A549 treated with AZD2906 at 1 μM for 4 hours (cell line): ENCODE measurements at places on chromosomes 2 and 18. TPM values are rescaled to one million over a fixed set of nuclear protein-coding genes. Genes with fewer than 3 reads are reported as not detected.

The NGEF gene
- 13.0 to 16.8 TPM (median 15.5 TPM) in 5 replicates for total RNA-seq

The FBXO15 gene
- 0.48 to 1.1 TPM (median 0.62 TPM) in 5 replicates for total RNA-seq

The TEKT4 gene
- not detected in 5 replicates for total RNA-seq

The MRO gene
- 0.08 to 0.36 TPM (median 0.26 TPM) in 5 replicates for total RNA-seq

The MTX2 gene
- 38.4 to 40.7 TPM (median 40.0 TPM) in 5 replicates for total RNA-seq

The OSBPL6 gene
- total RNA-seq: 5.8 to 7.4 TPM (median 6.1 TPM) in 5 replicates

The SCG2 gene
- total RNA-seq: 0.94 to 1.4 TPM (median 1.1 TPM) in 5 replicates

The ASTL gene
- not detected in 5 replicates for total RNA-seq

The TET3 gene
- 8.4 to 10.7 TPM (median 9.9 TPM) in 5 replicates for total RNA-seq

The IL18RAP gene
- total RNA-seq: 0.03 to 0.25 TPM (median 0.09 TPM) in 4 of 5 replicates, not detected in the other

The TSPYL6 gene
- total RNA-seq: not detected in 5 replicates

The SERPINB11 gene
- total RNA-seq: 0.03 to 0.16 TPM in 2 of 5 replicates, not detected in the others

The FLACC1 gene
- total RNA-seq: 0.14 to 0.20 TPM (median 0.17 TPM) in 3 of 5 replicates, not detected in the others

The ZSWIM2 gene
- not detected in 5 replicates for total RNA-seq

The SPDYA gene
- total RNA-seq: 0.08 to 0.27 TPM (median 0.25 TPM) in 5 replicates

The MAP3K20 gene
- 22.6 to 33.3 TPM (median 27.5 TPM) in 5 replicates for total RNA-seq

The LIMS3 gene
- total RNA-seq: not detected in 5 replicates

The CD207 gene
- not detected in 5 replicates for total RNA-seq

The ATP6V1B1 gene
- 1.3 to 2.3 TPM (median 1.7 TPM) in 5 replicates for total RNA-seq

The ZNF396 gene
- 0.54 to 0.89 TPM (median 0.60 TPM) in 5 replicates for total RNA-seq

The SLC16A14 gene
- total RNA-seq: 0.64 to 1.1 TPM (median 0.83 TPM) in 5 replicates

The FOXD4L1 gene
- 0.20 to 0.57 TPM (median 0.35 TPM) in 5 replicates for total RNA-seq

The ANKRD30BL gene
- not detected in 5 replicates for total RNA-seq

The DTNA gene
- total RNA-seq: 0.05 to 0.35 TPM (median 0.14 TPM) in 5 replicates

The GRB14 gene
- total RNA-seq: 3.9 to 5.6 TPM (median 5.1 TPM) in 5 replicates

The PSMA8 gene
- not detected in 5 replicates for total RNA-seq

The CNDP1 gene
- total RNA-seq: 0.08 TPM in 1 of 5 replicates, not detected in the others

The LCT gene
- total RNA-seq: 0.03 to 0.08 TPM (median 0.04 TPM) in 4 of 5 replicates, not detected in the other

The PRSS56 gene
- total RNA-seq: 0.06 to 0.17 TPM (median 0.09 TPM) in 5 replicates

The CDKL4 gene
- total RNA-seq: not detected in 5 replicates

The IL36A gene
- total RNA-seq: not detected in 5 replicates

The REG3G gene
- total RNA-seq: not detected in 5 replicates

The FHL2 gene
- 47.1 to 62.0 TPM (median 52.7 TPM) in 5 replicates for total RNA-seq

The SLC30A3 gene
- total RNA-seq: 2.6 to 3.4 TPM (median 3.2 TPM) in 5 replicates

The TCF7L1 gene
- total RNA-seq: 8.3 to 12.0 TPM (median 10.7 TPM) in 5 replicates

The SPEG gene
- total RNA-seq: 6.5 to 11.6 TPM (median 9.6 TPM) in 5 replicates

The MAP2 gene
- 0.93 to 1.8 TPM (median 1.1 TPM) in 5 replicates for total RNA-seq

The HRH4 gene
- 0.03 TPM in 1 of 5 replicates, not detected in the others for total RNA-seq

The ESPNL gene
- 0.07 to 0.22 TPM (median 0.14 TPM) in 5 replicates for total RNA-seq
